Lung microvascular endothelial cell (primary cell): ENCODE measurements at places on chromosomes 11 and 22.

DNA sequence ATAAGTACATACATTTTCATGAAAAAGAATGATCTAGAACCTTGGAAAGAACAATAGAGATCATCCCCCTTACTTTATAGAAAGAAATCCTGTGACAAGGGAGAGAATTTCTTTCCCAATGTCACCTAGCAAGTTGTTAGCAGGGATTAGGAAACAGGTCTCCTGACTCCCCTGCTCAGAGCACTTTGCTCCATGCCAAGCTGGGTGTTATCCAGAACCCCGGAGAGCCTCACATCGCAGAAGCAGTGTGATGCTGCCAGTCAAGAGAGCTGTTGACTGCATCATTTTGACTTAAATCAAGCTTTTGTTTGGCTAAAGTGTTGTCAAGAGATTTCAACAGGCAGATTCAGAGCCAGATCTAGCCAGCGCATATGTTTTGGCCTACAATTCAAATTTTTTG is 3.6 kb upstream of the RRAS2 start:
- no peak for DNase-seq

GRCh38 chr11:20672575-20672974 is 3.2 kb downstream of the NELL1 start:
- peak; percentile 16 for DNase-seq

DNA sequence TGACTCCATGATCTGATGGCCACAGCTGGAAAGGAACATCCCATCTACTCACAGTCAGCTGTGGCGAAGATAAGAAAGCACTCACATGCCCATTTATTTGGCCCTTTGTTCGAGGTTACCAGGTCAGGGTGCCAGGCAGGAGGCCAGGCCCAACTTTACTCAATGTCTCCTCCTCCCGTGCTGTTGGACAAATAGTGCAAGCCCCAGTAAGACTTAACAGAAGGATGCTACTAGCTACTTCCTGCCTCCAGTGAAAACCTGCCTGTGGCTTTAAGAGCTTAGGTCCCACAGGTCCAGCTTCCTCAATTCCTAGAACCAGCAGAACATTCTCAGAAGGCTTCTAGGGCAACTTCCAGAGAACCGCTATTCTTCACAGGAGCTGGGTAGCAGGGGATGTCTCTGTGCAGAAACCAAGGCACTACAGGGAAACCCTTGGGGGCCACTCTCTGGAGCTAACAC is 12.9 kb upstream of the CRY2 start:
- no peak for DNase-seq

GRCh38 chr11:122131126-122131525 is 15.1 kb upstream of the BLID start:
- no peak for DNase-seq

DNA sequence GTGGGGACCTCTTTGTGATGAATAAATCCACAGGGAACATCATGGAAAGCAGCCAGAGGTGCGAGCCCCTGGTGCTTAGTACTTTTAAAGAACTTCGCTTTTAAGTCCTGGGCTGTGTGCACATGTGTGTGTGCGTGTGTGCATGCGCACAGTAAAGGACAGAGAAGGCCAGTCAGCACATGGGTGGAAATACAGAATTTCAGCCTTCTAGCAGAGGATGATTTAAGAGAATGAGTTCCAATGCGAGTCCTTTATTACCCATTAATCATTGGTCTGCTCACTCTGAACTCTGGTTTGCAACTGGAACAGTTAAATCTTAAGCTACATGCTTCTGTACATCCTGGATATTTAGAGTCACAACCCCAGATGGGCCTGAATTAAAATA is 18.9 kb downstream of the TEAD1 start:
- DNase-seq: peak; percentile 62

GRCh38 chr22:20243537-20244249 is 24.4 kb downstream of the RTN4R start:
- no peak for DNase-seq

- DNase-seq: no peak
Observed at GRCh38 chr11:1942558-1943260, 4.4 kb upstream of the MRPL23 start.

GRCh38 chr22:17906978-17907747 is 117.2 kb downstream of the MICAL3 start:
- DNase-seq: no peak
